ENCODE measurements at places on chromosomes 7 and 10.

DNA sequence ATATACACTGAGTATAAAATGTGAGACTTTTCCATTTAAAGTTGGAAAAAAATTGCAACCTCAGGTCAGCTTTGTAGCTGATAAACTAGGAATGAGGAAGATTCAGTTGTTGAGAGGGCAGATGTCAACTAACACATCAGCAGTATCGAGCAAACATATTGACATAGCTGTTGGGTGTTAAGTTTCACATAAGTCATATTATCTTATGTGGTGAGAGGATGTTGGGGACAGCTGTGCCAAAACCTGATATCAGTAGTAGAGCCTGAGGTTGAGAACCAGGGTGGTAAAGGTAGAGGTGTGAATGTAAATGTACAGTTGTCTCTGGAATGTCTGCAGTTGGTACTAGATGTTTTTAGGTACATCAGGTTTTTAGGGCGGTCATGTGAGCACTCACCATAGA lies 5.0 kb downstream of the ZRANB1 start:
- DNase-seq: no peak

- DNase-seq: no peak
Observed at GRCh38 chr10:10160821-10161312, 856.8 kb upstream of the CELF2 start.

GRCh38 chr7:5274441-5274840 lies 8.3 kb upstream of the SLC29A4 start:
- DNase-seq: no peak

- no peak for DNase-seq
Observed at GRCh38 chr10:1425879-1426278, 311.4 kb downstream of the ADARB2 start.

GRCh38 chr7:130189343-130189742 lies 15.9 kb downstream of the TMEM209 start:
- DNase-seq: peak; percentile 6

DNA sequence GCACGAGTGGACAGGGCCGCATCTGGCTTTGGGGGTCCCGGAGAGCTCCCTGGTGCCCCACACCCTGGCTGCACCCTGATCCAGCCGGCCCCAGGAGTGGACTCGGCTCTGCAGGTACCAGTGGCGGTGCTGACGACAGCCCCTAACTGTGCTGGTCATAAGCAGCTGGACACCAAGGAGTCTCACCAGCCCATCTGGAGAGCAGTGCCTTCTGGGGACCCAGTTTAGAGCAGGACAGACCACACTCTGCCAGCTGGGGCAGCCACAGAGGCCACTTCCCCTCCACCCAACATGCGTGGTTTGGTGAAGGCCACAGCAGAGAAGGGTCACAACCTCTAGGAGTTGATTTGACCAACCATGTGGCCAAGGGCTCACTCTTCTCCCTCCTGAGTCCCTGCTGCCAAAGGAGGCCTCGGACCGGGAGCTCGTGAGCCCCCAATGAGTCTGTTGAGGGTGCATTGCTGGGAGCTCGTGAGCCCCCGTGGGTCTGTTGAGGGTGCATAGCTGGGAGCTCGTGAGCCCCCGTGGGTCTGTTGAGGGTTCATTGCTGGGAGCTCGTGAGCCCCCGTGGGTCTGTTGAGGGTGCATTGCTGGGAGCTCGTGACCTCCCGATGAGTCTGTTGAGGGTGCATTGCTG lies 16.0 kb upstream of the INPP5A start:
- DNase-seq: no peak

DNA sequence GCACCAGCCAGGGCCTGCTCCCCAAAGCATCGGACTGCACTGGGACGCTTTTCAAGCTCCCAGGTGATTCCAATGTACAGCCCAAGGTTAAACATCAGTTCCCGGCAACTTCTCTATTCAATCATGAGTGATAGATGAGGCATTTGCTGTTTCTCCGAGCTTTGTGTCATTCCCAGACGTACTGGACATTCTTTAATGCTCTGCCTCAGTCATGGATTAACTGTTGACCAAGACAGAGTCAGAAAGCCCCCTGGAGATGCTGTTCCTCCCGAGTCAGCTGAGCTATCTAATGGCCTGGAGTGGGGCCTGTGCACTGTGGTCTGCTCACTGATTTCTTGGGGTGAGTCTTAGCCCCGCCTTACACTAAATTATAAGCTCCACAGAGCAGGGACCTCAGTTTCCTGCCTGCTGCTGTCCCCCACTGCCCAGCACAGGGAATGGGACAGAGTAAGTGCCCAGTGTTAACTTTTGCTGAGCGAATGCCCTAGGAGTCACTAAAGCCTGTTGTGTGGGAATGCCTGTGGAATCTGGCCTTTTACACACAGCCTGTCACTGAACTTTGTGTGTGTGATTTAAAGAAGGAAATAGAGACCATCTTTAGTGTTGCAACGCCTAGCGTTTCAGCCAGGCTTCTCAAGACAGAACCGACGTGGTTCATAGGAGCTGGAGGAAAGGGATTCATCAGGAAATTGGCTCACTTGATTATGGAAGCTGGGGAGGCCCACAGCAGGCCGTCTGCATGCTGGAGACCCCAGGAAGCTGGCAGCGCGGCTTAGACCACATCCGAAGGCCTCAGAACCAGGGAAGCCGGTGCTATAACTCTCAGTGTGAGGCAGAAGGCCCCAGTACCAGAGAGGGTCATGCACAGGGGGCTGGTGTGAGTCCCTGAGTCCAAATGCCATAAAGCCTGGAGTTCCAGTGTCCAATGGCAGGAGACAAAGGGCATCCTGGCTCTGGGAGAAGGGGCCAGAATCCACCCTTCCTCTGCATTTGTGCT lies 29.3 kb upstream of the RNF32 start:
- DNase-seq: no peak

GRCh38 chr7:42770114-42770513 lies 141.8 kb downstream of the C7orf25 start:
- no peak for DNase-seq

DNA sequence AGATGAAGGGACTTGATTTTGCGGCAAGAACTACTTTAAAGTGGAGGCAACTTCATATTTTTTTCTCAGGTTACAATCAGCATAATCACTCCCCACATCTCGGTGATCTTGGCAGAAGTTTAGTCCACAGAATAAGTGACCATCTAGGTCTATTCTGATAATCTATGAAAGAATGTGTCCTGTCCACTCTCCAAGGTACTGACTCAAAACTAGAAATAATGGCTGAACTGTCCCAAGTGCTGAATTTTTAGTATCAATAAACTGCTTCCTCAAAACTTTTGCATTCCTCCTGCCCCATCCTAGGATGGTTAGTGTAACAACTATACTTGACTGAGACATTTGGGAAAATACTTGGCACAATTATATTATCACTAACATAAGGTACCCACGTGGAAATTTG lies 10.9 kb upstream of the CHRM2 start:
- peak; percentile 17 for DNase-seq

- no peak for DNase-seq
Observed at GRCh38 chr10:110848106-110848505, 23.6 kb upstream of the PDCD4 start.

DNA sequence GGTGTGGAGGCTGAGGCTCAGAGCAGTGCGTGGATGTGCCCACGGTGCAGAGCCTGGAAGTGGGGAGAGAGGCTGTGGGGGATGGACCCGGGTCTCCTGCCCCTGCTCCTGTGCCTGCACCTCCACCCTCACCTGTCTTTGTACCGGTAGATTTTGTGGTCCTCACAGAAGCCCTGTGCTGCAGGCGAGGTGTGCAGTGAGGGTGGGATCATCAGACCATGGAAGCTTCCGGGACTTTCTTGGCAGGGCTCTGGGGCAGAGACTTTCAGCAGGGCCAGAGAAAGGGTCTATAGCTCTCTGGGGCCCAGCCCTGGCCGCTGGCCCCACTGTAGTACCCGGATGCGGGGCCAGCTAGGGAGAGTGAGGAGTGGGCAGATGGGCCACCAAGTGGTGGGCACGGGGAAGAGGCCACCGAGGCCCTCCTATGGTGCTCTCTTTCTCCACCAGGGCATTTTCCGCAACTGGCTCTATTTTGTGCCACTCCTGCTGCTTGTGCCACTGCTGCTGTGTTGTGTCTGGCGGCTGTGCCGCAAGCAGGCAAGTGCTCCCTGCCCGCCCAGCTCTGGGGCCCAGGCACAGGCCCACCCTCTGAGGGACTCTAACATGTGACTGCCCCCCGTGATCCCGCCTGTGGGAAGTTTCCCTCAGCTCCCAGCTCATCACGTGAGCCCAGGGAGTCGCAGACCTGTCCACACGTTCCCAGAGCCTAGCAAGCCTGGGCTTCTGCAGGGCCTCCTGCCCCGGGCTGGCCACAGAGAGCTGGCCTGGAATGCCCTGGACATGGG lies 22.1 kb downstream of the ANTXRL start:
- no peak for DNase-seq

GRCh38 chr7:32525839-32526238 lies 30.6 kb downstream of the AVL9 start:
- no peak for DNase-seq

- DNase-seq: no peak
Observed at GRCh38 chr10:110171032-110171431, 36.4 kb upstream of the MXI1 start.

DNA sequence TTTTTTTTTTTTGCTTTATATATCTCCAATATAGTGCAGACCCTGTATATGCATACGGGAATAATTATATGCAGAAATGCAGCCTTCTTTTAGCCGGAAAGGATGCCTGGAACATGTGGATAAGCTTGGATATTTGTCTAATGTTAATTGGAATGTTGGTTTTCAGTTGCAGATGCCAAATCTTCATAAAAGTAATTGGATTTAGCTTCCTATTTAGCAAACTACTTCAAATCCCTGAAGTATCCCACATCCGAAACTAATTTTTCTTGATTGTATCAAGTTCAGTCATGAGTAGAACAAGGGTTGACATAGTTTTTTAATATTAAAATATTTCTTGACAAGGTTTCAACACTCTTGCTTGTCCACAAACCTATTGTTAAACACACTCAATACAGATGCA lies 281.7 kb downstream of the BBS9 start:
- no peak for DNase-seq

DNA sequence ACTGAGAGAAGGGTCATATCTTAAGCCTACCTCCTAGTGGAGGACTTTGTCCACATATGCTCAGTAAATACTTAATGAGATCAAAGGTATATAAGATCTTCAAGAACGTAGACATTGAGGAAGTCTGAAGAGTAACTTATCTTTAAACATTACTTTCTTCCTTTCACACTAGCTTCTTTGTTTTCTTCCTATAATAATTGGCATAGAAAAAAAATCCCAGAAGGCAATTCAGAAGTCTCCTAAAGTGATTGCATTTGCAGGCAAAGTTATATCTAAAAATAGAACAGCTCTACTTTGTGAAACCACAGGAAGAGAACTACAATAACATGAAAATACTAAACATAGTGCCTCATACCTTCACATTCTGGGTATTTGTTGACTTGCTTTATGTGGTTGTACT lies 150.4 kb downstream of the PPP1R3A start:
- DNase-seq: no peak

DNA sequence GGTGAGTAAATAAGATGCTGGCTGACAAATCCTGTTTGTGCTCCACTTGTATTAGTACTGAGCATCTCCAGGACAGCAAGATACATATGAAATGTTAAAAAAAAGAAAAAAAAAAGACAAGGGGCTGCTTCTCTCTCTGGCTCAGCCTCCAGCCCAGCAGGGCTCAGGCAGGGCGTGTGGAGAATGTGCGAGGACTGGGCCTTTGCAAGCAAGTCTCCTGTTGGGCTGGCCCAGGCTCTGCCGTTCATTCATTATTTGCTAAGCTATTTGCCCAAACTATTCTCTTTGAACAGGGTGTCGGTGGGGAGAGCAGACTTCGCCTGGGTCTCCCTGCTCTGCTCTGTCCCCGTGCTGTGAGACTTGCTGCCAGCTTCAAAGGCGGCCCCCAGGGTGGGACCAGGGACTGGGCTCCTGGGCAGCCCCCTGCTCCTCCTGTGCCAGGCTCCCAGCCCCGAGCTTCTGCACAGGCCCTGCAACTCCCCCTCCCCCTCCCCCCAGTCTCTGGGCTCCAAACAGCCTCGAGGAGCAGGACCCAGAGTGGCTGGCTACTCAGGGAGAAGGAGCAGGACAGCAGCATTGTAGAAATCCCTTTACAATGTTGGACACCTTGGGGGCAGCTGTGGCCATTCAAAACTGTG lies 25.6 kb upstream of the MGMT start:
- DNase-seq: no peak

All from HFFc6 (cell line).